ENCODE measurements at places on chromosomes 12 and 14.
A peak's percentile ranks its signal among the peaks of the same experiment; 100 is the strongest.

DNA sequence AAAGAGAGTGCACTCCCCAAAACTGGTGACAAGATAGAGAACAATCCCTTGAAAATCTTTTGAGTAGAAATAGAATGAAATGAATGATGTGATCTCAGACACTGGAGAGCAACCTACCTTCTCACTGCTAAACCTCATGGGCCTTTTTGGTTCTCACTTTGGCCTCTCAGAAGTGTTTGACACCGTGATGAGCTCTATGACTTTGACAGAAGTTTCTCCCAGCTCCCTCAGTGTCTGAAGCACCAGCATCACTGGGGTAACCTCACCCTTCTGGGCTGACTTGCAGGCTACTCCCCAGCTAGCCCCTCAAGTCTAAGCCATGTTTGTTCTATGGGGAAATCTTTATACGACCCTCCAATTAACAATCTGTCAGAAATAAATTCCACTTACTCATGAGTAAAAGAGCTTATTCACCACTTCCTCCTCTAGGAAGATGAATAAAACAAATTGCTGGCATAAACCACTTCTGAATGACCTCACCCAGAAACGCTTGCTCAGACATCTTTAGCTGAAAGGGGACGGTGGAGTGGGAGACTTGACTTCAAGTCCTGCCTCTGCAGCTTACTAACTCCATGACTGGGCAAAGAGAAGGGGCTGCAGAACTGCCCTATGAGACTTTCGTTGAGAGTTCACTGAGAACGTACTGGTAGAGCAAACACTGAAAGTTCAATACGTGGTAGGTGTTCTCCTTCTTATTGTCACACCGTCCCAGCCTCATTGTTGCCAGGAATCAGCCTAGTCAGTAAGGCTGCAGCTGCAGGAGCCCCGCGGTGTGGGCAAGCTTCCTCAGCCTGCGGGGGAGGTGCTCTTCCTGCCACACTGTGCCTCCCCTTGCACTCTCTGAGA, 46.5 kb downstream of the ST8SIA1 start:
- peak; percentile 27 for DNase-seq

GRCh38 chr12:82959821-82960220, 273.1 kb downstream of the TMTC2 start:
- no peak for DNase-seq

DNA sequence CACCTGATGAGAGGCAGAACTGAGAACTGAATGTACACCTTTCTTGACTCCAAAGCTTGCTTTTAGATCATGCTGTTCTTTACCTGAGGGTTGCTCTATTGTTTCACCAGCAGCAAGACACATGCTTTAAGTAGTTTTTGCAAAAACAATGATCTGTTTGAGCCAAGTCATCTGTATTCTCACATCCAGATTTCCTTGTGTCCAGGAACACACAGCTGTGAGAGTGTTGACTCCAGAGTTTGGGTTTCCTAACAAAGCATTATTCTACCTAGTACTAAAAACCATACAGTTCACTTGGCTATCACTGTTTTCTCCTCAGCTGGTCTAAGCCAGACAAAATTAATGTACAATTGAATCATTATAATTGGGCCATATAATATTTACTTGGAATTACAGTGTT, 120.4 kb downstream of the STAB2 start:
- no peak for DNase-seq

DNA sequence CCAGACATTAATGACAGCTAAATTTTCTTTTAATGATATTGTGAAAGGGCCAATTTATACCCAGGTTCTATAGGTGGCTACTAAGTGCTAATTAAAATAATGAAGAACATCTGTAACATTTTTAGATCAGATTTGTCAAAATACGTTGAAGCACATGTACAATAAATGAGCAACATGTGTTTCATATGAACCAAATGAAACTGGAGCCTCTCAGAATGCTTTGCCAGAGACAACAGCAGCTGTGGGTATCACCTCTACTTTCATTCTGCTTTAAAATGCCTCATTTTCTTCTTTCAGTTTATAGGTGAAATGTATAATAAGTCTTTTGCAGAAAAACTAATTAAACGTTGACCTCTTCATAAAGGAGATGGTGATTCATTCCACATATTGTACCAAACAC, 26.1 kb upstream of the MYF6 start:
- no peak for DNase-seq

GRCh38 chr12:23028158-23028802, 403.3 kb downstream of the ETNK1 start:
- no peak for DNase-seq

GRCh38 chr14:104582005-104582404, 2.4 kb downstream of the C14orf180 start:
- DNase-seq: no peak

- DNase-seq: no peak
These were observed 27.4 kb upstream of the ABCD2 start for GRCh38 chr12:39646963-39647362.

GRCh38 chr14:27410981-27411380, 813.1 kb upstream of the NOVA1 start:
- no peak for DNase-seq

DNA sequence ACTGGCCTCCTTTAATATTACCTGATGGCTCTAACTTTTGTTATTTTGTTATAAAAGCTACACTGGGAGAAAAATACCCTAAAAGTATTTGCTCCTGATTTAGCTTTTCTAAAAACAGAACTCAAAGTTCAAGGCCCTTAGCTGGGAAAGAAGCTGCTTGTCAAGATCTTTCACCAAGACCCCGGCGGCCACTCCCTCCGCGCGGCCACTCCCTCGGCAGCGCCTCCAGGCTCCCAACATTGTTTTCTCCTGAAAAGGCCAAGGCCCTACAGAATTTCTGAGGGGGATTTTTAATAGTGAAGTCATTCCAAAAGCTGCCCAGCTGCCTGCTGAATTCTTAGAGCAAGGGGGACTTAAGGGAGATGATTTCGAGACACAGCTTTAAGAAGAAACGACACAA, 96.4 kb downstream of the NTN4 start:
- DNase-seq: no peak

- DNase-seq: no peak
These were observed 82.3 kb downstream of the RIMBP2 start for GRCh38 chr12:130633771-130634170.

- DNase-seq: peak; percentile 87
These were observed 62.1 kb downstream of the PPP2R5C start for GRCh38 chr14:101823511-101824120.

DNA sequence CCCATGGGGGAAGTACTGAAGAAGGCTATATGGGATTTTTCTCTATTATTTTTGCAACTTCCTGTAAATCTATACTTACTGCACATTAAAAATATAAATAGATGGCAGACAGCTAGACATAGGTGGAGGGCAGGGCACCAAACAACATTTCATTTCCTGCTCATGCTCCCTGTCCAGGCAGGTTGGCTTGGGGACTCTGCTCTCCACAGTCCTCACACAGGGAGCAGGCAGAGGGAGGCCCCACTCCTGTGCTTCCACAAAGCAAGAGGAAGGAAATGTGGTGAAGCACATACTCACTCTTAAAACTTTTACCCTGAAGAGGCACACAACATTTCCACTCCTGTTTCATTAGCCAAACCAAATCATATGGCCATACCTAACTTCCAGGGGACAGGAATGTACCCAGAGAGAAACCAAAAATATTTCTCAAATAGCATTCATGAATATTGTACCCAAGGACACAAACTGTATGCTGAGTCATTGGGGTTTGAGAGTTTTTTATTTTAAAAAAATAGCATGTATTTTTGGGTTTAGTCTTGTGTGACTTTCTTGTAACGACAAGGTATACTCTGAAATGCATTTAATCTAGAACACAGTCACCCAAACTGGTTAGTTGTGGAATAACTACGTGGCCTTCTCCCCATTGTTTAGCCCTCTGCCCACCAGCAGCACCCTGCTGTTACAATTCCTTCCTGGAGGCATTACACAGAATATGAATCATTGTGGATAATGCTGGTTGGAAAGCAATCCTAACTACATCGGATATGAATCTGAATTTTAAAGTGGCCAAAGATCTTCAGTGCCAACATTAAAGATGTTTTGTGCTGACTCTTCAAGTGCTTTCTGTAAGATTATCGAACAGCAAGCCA, 40.9 kb downstream of the RTN1 start:
- no peak for DNase-seq

DNA sequence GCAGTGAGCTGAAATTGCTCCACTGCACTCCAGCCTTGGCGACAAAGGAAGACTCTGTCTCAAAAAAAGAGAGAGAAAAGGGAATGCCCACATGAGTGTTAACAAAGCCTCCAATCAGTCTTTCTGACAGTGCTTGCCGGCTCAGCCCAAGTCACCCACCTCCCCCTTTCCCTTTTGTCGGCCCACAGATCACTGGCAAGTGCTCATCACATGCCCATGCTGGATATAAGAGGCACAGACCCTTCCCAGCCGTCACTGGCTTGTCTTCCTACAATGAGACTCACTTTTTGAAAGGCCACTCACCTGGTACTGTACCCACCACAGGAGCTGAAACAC, 70.8 kb downstream of the CCDC88C start:
- DNase-seq: no peak

GRCh38 chr12:52698651-52699340, 4.5 kb downstream of the KRT77 start:
- DNase-seq: no peak

DNA sequence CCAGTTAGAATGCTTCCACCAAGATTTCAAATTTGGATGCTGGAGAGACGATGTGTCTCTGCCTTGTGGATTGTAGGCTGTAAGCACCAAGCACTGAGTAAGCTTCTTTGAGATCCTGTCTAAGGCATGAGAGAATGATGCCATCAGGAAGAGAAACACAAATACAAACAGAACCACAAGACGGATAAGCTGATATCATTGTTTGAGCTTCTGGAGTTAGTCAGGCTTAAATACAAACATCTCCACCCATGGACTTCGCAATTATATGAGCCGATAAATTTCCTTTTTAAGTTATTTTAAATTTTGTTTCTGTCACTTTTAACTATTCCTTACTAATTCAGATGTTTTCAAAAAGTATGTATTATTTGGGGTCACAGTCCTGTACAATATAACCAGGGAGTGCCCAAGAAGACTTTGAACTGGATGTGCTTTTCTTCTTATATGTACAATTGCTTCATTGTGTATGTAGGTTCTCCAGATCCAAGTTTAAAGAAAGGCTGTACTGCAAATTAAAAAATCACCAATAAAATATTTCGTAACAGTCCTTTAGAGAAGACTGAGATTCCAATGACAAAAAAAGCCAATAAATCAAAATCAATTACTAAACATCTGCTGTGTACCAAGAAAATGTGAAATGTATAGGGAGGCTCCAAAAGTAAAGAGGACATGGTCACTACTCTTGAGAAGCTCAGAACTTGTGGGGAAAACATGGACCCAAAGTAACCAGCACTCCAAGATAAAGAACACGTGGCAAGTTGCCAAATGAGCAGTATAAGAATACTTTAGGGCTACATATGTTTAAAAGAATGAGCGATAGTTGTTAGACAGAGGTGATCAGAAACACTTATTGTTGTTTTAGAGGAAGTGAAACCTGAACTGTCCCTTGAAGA, 274.1 kb downstream of the ADAMTS20 start:
- DNase-seq: no peak

DNA sequence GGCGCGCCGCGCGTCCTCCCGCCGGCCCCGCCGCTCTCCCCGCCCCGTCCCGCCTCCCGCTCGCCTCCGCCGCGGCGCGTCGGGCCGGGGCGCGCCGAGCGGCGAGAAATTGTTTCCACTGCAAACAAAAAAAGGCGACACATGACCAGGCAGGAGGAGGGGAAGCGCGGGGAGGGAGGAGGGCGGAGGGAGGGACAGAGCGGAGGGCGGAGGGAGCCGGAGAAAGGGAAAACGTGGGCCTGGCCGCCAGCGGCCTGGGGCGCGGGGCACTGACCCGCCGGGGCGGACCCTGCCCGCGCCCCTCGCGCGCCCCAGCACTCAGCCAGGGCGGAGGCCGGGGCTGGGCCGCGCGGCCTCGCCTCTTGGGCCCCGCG, at the start of gene FOXN3:
FOXN3 (minus strand) TSS at position 143 of the 374 bp plus-strand sequence. CDS start 4,757 bp downstream, outside the sequence.
- peak; percentile 88 for DNase-seq

DNA sequence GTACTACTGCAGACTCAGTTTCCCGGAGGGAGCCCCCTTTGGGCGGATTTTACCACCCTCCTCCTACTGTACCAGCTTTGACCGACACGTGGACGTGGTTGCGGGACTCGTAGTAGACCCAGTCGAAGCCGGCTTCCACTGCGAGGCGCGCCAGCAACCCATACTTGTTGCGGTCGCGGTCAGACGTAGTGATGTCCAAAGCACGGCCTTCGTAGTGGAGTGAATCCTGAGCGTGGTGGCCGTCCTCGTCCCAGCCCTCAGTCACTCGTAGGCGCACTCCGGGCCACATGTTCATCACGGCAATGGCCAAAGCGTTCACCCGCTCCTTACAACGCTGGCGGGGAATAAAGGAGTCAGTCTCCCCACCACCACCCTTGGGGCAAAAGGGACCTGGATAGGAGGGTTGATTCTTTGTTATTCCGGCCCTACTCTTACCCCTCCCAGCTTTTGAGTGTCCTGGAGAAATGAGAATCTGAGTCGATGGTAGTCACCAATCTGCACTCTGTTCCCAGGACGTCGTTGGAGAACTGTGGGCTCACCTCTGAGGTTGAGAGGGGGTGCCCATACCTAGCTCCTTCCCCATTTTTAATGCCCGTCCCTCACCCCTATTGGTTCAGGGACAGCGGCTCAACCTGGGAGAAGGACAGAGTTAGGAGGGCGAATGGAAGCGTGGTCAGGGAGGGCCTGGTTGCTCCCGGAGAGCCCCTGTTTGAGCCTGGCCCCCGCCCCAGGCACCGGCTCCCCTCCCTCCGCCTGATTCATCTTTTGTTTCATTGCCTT, 3.4 kb downstream of the DHH start:
- no peak for DNase-seq

GRCh38 chr12:94603434-94604365, 46.7 kb downstream of the TMCC3 start:
- peak; percentile 60 for DNase-seq

DNA sequence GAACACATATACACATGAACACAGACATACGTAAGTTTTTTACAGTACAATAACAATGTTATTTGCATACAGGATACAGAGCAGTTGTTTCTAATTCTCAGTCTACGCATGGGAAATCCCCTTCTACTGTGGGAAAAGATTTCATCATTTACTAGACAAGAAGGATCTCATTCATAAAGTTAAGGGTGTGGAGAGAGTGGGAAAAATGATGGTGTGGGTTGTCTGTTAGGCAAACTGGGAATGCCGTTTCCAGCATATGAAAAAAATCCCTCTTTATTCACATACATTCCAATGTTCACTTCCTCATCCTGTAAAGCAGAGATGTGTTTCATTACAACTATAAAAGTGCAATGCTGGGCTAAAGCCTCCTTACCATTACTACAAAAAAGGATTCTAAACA, 120.9 kb downstream of the SINHCAF start:
- DNase-seq: no peak

DNA sequence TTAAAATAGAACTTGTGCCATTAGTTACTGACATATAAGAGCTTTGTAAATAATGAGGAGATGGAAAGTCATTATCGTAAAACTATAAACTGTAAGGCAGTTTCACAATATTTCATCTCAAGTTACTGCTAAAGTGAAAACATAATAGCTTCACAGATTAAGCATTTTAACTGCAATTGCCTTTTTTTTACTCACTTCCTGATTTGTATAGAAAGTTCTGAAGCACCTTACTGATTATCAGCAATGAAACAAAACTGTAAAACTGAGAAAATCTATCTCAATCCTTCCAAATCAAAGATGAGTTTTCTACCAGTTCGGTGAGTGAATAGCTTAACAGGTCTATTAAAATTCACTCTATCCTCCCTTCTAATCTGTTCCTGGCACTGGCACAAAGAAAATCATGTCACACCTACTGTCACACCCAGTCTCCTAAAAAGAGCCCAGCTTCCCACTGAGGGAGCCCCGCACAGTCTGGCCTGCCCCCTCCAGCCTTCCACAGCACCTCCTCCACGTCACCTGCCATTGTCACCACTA, 161.4 kb upstream of the ABCD2 start:
- DNase-seq: no peak

All from activated naive CD4-positive, alpha-beta T cell treated with Interleukin-2 at 50 U/mL for 16 hours (primary cell).